ENCODE measurements at places on chromosomes 6 and 20. TPM values are rescaled to one million over a fixed set of nuclear protein-coding genes. Genes with fewer than 3 reads are reported as not detected.

DNA sequence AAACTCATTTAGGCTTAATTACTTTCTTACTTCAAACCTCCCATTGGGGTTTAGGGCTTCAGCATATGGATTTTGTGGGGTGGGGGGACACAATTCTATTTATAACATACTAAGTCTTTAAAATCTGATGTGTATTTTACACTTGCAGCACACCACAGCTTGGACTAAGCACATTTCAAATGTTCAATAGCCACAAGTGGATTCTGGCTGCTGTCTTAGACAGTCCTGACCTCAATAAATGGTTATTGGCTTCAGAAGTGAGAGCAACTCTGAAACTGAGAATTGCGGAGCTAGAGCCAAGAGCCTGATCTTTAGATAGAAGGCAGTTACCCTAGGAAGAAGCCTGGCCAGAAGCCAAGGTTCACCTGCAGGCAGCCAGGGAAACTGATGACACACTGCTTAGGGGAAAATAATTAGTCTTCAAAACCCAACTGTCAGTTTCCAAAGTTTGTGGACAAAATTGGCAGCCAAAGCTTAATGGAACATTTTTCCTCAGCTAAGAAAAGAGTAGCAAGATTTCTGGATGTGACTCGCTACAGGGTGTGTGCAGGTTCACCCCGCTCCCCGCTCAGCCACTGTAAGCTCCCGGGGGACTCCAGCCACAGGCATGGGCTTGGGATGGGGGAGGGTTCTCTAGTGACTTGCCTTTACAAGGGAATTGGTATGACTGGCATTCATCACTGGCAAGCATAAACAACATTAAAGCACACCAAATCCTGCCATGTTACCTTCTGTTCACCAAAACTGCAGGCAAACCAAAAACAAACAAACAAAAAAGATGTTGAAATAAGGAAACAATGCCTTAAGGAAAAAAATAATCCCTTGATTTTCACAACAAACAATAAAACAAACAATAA lies 219.8 kb downstream of the TFAP2A start:
- no peak for DNase-seq

SLC35D3 gene
- 0.91 TPM for polyA plus RNA-seq

DNA sequence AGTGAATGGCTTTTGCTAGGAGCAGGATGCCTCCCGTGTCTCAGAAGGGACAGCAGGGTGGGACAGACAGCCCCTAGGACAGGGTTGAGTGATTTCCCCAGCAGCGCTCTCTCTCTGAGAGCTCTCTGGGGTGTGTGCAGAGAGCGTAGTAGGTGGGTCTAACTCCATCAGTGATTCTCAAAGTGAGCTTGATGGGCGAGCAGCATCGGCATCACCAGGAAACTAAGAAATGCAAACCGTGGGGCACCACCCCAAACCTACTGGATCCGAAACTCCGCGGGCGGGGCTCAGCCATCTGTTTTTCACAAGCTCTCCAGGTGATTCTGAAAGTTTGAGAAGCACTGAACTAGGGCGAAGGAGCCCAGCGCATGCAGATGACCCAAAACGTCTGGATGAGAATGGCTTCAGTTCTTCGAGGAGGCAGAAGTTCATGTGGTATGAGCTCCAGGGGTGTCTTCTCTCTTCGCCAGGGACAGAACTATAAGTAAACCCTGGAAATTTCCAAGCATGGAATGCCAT lies 119.6 kb upstream of the RNF24 start:
- DNase-seq, result no peak

DNA sequence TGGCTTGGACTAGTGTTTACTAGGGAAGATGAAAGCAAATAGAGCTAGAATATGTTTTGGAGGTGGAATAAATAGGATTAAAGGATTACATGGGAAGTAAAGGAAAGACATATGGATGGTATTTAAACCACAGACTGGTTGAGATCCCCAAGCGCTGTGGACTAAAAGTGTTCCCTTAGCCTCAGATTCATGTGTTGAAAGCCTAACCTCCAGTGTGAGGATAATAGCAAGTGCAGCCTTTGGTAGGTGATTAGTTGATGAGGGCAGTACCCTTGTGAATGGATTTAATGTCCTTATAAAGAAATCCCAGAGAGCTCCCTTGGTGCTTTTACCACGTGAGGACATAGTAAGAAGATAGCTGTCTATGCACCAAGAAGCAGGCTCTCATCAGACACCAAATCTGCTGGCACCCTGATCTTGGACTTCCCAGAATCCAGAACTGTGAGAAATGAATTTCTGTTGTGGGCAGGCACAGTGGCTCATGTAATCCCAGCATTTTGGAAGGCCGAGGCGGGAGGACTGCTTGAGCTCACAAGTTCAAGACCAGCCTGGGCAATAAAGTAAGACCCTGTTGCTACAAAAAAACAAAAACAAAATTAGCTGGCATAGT lies 57.3 kb upstream of the MCM9 start:
- no peak for DNase-seq

GRCh38 chr20:1632178-1632577 lies 12.4 kb upstream of the SIRPB1 start:
- no peak for DNase-seq

SSTR4 gene
- 0.07 TPM for polyA plus RNA-seq

CLDN20 gene
- not detected for polyA plus RNA-seq

MRAP2 gene
- 20.2 TPM for polyA plus RNA-seq

DNA sequence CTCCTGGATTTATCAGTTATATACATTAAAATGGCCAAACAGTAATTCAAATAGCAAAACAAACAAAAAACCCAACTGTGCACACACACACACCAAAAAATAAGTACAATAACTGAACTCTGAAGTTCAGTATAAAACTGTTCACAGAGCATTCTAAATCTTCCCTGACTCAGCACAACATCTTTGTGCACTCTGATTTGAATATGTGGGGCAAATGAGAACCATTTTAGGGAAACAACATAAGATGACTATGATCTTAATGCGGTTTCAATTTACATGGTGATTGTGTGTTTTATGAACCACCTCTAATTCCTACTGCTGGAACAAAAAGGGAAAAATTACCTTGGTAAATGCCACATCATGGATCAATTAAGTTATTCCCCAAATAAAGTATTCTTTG lies 41.7 kb downstream of the PLAGL1 start:
- no peak for DNase-seq

- DNase-seq, result peak; percentile 48
Measured at GRCh38 chr20:9616833-9617461, 102.6 kb downstream of the LAMP5 start.
